ENCODE measurements at places on chromosomes 11 and 22. TPM values are rescaled to one million over a fixed set of nuclear protein-coding genes. Genes with fewer than 3 reads are reported as not detected.

Gene CLTCL1
- 11.8 TPM for total RNA-seq

Gene CATSPERZ
- not detected for total RNA-seq

Gene DBX1
- total RNA-seq: not detected

Gene MRGPRE
- total RNA-seq: not detected

Gene NTM
- 1.5 TPM for total RNA-seq
